ENCODE measurements at places on chromosomes 6 and 20.

- no peak for DNase-seq
Measured at GRCh38 chr6:52632011-52632410, 38.9 kb upstream of the TMEM14A start.

GRCh38 chr6:39314273-39314795, at the start of gene KCNK17:
TSS of gene KCNK17 (minus strand) at chr6:39314419. CDS start at chr6:39314320, 99 bp downstream.
- DNase-seq: no peak

GRCh38 chr20:11376998-11377397, 540.7 kb upstream of the BTBD3 start:
- peak; percentile 31 for DNase-seq

- no peak for DNase-seq
Measured at GRCh38 chr6:115982453-115982852, 78.2 kb downstream of the FRK start.

GRCh38 chr6:87391334-87391733, 16.4 kb upstream of the CFAP206 start:
- no peak for DNase-seq

GRCh38 chr6:134288538-134289203, 29.2 kb downstream of the SGK1 start:
- peak; percentile 37 for DNase-seq

DNA sequence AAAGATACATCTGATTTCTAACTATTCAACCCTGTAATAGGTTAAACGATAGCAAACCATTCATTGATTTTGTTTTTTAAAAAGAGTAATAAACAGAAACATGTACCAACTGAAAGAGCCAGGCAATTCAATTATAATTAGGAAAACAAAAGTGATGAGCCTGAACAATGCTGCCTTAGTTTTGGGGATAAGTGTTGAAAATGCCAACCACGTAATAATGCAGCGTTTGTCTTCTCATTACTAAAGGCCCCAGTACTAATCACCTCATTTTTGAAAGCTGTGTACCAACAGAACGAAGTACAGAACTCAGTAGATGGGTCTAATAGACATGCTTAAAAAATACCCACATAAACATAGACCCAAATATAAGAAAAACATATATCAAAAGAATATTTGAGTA, 663.6 kb upstream of the CHD6 start:
- no peak for DNase-seq

- no peak for DNase-seq
Measured at GRCh38 chr6:111683749-111684267, 78.1 kb upstream of the TRAF3IP2 start.

DNA sequence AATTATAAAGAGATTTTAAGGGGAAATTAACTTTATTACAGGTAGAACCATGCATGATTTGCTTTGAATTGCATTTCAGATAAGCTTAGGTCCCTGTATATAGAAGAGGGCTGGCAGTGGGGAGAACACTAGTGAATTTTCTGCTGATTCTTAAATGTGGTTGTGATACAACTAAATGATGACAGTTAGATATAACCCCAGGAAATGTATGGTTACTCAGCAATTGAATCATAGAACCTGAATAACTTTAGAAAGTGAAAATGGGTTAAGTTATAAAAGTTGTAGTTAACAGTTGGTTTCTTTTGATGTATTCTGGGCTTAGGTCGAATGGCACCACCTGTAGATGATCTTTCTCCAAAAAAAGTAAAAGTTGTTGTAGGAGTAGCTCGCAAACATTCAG, 70.1 kb downstream of the PHF3 start:
- DNase-seq: no peak

- DNase-seq: no peak
Measured at GRCh38 chr6:35494161-35494563, 2.7 kb downstream of the TEAD3 start.

Data from femur (tissue), 1 donor.